Aortic smooth muscle cell (primary cell): ENCODE measurements at places on chromosomes 12 and 14. TPM values are rescaled to one million over a fixed set of nuclear protein-coding genes. Genes with fewer than 3 reads are reported as not detected.

Gene GPR84
- 0.06 TPM in 1 of 2 replicates, not detected in the other for total RNA-seq

Gene KLRC4
- total RNA-seq, result not detected in 2 replicates

Gene ATL1
- 4.2 and 4.4 TPM in 2 replicates for total RNA-seq

Gene LHX5
- total RNA-seq, result not detected in 2 replicates

Gene PROX2
- not detected in 2 replicates for total RNA-seq

Gene USP44
- 0.19 and 0.79 TPM in 2 replicates for total RNA-seq

Gene RNASE1
- total RNA-seq, result 3.6 and 7.1 TPM in 2 replicates

Gene KRT8
- total RNA-seq, result 3.3 and 5.9 TPM in 2 replicates

Gene B3GNT4
- total RNA-seq, result 0.19 TPM in 1 of 2 replicates, not detected in the other

Gene NEUROD4
- not detected in 2 replicates for total RNA-seq

Gene PLEKHG3
- 15.0 and 16.4 TPM in 2 replicates for total RNA-seq

Gene KLRB1
- total RNA-seq, result not detected in 2 replicates

Gene NDRG2
- total RNA-seq, result 0.12 and 0.40 TPM in 2 replicates

Gene GALNT4
- 13.9 and 15.7 TPM in 2 replicates for total RNA-seq

Gene TCTN2
- total RNA-seq, result 11.6 and 15.4 TPM in 2 replicates

Gene KCNJ8
- 0.92 and 1.2 TPM in 2 replicates for total RNA-seq

Gene NTN4
- 296 and 347 TPM in 2 replicates for total RNA-seq

Gene ZDHHC22
- not detected in 2 replicates for total RNA-seq

Gene SMCO3
- 0.13 and 0.37 TPM in 2 replicates for total RNA-seq

Gene LRTM2
- total RNA-seq, result not detected in 2 replicates

Gene GOLT1B
- total RNA-seq, result 48.4 and 49.3 TPM in 2 replicates

Gene TSPAN9
- 33.6 and 44.2 TPM in 2 replicates for total RNA-seq

Gene TWF1
- 137 and 158 TPM in 2 replicates for total RNA-seq

Gene SLC25A47
- not detected in 2 replicates for total RNA-seq

Gene SLCO1B1
- total RNA-seq, result not detected in 2 replicates

Gene FOXN4
- total RNA-seq, result not detected in 2 replicates

Gene GPR137C
- 0.26 and 0.56 TPM in 2 replicates for total RNA-seq

Gene TAS2R42
- not detected in 2 replicates for total RNA-seq

Gene IFNG-AS1
- total RNA-seq, result 0.26 and 0.31 TPM in 2 replicates

Gene A2M
- total RNA-seq, result 6.1 and 6.7 TPM in 2 replicates

Gene AICDA
- total RNA-seq, result not detected in 2 replicates

Gene ART4
- 0.66 and 3.5 TPM in 2 replicates for total RNA-seq

Gene TSPAN19
- not detected in 2 replicates for total RNA-seq

Gene LRRK2
- total RNA-seq, result 22.5 and 22.9 TPM in 2 replicates

Gene APOF
- total RNA-seq, result not detected in 2 replicates

Gene ADAM20
- 1.1 and 1.7 TPM in 2 replicates for total RNA-seq

Gene OTUB2
- total RNA-seq, result 0.53 and 1.2 TPM in 2 replicates

Gene SIVA1
- 74.5 and 101 TPM in 2 replicates for total RNA-seq

Gene MFAP5
- 2.8 and 8.5 TPM in 2 replicates for total RNA-seq

Gene PPM1A
- 15.9 and 34.9 TPM in 2 replicates for total RNA-seq

Gene RGS6
- total RNA-seq, result not detected in 2 replicates

Gene PPP1R13B
- 1.8 and 3.6 TPM in 2 replicates for total RNA-seq

Gene AQP2
- total RNA-seq, result not detected in 2 replicates

Gene EML1
- total RNA-seq, result 52.7 and 55.2 TPM in 2 replicates

Gene ANO4
- total RNA-seq, result not detected in 2 replicates

Gene KRT85
- not detected in 2 replicates for total RNA-seq

Gene PPP4R4
- total RNA-seq, result 0.06 TPM in 1 of 2 replicates, not detected in the other

Gene SLCO1A2
- total RNA-seq, result not detected in 2 replicates

Gene NOVA1
- total RNA-seq, result 1.8 and 4.5 TPM in 2 replicates

Gene DDN
- 0.06 and 0.13 TPM in 2 replicates for total RNA-seq

Gene AKAP5
- total RNA-seq, result 0.26 and 0.31 TPM in 2 replicates
